Body of pancreas (tissue), 4 donors: ENCODE measurements at places on chromosomes 2 and 18. TPM values are rescaled to one million over a fixed set of nuclear protein-coding genes. Genes with fewer than 3 reads are reported as not detected.

The FTCDNL1 gene
- 2.6 TPM for total RNA-seq

The MARCHF4 gene
- 0.52 TPM for total RNA-seq

The CCDC150 gene
- total RNA-seq = not detected

The CYP26B1 gene
- 0.52 TPM for total RNA-seq

The CPS1 gene
- 4.9 TPM for total RNA-seq

The LGALSL gene
- total RNA-seq = 8.6 TPM

The SYT4 gene
- total RNA-seq = 3.6 TPM

The NBAS gene
- 34.0 TPM for total RNA-seq

The POTEC gene
- not detected for total RNA-seq

The WDCP gene
- total RNA-seq = 2.6 TPM

The DNAJB2 gene
- total RNA-seq = 60.3 TPM
